ENCODE measurements at places on chromosomes 7 and 10.
A peak's percentile ranks its signal among the peaks of the same experiment; 100 is the strongest.

- DNase-seq = no peak
Measured at GRCh38 chr7:148696787-148697186, 1.9 kb upstream of the CUL1 start.

DNA sequence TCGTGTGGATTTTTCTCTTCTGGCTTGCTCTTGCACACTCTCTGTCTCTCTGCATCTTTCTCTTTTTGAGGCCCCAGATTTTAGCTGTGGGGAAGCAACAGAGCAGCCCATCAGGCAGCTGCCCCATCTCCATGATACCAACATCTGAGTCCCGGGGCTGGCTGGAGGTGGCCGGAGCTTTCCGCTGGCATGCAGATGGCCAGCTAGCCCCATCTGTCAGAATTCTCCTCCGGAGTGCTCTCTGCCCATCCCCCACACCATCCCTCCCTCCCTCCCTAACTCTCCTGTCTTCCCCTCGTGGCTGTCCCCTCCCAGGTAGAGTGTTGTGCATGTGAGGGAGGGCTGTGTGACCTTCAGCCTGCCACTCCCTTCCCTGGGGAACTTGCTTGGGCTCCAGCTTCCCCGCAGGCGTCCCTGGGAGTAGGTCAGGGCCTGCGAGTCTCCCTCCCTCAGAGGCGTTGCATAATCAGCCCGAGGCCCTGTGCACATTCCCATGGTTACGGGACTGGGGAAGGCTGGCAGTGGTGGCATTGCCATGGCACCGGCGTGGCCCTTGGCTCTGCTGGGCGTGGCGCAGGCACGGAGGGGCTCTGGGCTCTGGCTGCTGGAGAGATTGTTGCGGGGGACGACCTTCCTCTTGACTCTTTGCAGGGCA, 24.7 kb downstream of the GHRHR start:
- no peak for DNase-seq

DNA sequence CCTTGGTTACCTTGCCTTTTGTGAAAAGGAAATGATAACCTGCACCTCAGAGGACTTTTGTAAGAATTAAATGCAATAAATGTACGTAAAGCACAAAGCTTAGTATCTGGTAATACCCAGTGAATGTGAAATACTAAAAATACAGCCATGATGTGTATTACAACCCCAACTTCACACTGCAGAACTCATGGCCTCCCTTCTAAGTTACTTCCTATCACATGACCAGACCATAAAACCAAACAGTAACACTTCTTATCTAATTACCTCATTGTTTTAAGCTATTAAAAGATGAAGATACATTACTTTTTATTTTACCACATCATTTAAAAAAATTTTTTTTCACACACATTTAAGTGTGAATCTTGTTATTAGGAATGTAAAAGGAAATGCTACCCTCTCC, 29.0 kb downstream of the VPS41 start:
- no peak for DNase-seq

DNA sequence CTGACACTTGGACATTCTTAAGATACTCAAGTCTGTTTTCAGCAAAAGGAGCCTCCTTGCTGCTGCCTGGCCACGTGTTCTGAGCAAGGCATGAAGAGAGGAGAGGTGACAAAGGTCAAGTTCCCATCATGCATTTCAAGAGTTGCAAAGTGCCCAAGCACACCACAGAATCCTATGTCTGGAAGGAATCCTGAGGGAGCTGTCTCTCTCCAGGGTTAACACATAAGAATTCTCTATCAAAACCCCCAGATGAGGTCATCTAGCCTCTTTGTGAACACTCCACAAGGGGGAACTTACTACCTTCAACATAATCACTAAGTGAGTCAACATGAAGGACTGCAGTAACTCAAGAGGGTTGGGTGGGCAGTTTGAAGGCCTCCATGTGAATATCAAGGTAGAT, 155.5 kb downstream of the RNF216 start:
- no peak for DNase-seq

- no peak for DNase-seq
Measured at GRCh38 chr10:45058580-45058979, 57.9 kb downstream of the ZNF22 start.

DNA sequence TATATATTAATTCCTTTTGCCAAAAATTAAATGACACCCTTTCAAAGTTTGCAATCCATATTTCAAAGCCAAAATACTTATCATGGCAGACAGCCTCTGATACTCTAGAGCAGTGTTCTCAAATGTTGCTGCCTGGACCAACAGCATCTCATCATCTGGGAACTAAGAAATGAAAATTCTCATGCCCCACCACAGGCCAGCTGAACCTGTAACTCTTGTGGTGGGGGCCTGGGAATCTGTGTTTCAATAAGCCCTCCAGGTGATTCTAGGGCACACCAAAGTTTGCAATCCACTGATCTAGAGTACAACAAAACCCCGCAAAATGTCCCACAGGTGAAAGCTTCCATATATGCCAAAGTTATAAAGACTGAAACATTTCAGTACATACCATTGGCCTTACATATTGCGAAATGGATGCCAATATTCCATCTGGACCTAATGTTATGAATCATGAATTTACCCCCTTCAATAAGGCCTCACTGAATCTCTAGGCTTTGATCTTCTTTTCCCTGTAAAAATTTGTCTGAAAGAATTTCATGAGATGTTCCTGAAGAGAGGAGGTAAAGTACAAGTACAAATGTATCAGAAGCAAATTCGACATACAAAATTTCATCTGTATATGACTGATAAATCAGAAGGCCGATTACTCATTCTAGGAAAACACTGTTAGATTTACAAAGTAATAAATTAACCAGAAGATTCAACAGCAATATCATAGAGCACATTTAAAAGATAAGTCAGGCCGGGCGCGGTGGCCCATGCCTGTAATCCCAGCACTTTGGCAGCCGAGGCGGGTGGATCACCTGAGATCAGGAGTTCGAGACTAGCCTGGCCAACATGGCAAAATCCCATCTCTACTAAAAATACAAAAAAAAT, 25.3 kb upstream of the EPC1 start:
- DNase-seq = no peak

GRCh38 chr7:113891828-113892227, 27.0 kb downstream of the PPP1R3A start:
- DNase-seq = no peak

- no peak for DNase-seq
Measured at GRCh38 chr7:39810204-39810642, 139.8 kb upstream of the CDK13 start.

DNA sequence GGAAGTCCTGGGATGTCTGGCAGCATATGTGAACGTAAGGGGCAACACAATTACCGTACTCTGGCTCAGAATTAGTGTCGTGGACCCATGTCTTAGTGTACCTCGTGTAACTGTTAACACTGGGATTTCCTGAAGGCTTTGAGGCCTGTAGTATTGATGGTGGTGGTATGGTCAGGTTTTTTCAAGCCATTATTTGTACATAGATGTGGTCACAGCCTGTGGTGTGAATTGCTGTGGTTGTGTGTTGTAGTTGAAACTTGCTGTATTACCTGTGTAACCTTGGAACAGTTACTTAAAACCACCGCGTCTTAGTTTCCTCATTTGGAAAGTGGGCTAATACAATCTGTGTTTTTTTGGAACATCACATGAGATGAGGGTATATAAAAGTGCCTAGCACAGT, 5.3 kb downstream of the EXOC4 start:
- DNase-seq = no peak

GRCh38 chr7:30986738-30987137, 23.0 kb downstream of the GHRHR start:
- DNase-seq = no peak

DNA sequence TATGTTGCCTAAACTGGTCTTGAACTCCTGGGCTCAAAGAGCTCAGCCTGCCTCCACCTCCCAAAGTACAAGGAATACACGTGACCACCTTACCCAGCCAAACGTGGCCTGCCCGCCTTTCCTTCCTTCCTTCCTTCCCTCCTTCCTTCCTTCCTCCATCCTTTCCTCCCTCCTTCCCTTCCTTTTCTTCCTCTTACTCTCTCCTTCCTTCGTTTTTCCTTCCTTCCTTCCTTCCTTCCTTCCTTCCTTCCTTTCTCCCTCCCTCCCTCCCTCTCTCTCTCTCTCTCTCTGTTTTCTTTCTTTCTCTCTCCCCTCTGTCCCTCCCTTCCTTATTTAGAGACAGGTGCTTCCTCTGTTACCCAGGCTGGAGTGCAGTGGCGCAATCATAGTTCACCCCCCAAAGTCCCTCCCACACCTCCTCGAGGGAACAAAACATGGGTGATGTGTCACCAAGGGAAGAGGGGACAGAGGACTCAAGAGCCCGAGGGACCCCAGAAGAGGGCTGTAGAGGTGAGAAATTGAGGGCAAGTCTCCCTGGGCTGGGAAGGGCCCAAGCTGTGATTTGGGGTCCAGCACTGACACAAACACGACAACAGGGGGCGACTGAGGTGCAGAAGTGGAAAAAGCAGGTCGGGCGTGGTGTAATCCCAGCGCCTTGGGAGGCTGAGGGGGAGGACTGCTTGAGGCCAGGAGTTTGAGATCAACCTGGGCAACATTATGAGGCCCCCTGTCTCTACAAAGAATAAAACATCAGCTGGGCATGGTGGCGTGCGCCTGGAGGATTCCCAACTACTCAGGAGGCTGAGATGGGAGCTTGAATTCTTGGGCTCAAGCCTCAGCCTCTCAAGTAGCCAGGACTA, 28.1 kb downstream of the EPHB4 start:
- DNase-seq = no peak

GRCh38 chr7:15764851-15765382, 78.4 kb upstream of the MEOX2 start:
- DNase-seq = no peak

DNA sequence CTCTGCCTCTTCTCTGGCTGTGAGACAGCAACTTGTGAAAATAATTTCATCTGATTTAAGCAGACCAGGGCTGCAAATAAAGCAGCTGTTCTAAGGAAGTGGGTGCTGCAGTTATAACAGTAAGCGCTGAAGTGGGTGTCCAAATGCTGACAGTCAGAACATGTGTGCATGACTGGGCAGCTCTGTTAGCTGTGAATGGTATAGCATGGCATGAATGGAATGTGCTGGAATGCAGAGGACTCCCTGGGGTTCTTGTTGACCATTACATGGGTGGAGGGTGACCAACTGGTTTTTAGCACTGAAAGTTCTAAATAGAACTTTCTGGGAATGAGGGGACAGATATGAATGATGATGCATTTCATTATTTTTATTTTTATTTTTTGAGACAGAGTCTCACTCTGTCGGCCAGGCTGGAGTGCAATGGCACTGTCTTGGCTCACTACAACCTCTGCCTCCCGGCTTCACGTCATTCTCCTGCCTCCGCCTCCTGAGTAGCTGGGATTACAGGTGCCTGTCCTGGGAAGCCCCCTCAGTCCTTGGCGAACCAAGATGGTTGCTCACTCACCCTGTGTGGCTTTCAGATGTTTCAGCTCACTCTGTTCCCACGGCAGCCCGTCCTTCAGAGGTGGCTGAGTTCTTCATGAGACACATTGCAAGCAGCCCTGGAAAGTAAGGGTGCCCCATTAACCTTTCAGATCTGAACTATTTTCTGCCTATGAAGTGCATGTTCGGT, 319.8 kb upstream of the PHYHIPL start:
- DNase-seq = no peak

GRCh38 chr7:132941428-132941827, 140.5 kb downstream of the CHCHD3 start:
- no peak for DNase-seq

- no peak for DNase-seq
Measured at GRCh38 chr7:41869091-41869490, 166.2 kb upstream of the INHBA start.

DNA sequence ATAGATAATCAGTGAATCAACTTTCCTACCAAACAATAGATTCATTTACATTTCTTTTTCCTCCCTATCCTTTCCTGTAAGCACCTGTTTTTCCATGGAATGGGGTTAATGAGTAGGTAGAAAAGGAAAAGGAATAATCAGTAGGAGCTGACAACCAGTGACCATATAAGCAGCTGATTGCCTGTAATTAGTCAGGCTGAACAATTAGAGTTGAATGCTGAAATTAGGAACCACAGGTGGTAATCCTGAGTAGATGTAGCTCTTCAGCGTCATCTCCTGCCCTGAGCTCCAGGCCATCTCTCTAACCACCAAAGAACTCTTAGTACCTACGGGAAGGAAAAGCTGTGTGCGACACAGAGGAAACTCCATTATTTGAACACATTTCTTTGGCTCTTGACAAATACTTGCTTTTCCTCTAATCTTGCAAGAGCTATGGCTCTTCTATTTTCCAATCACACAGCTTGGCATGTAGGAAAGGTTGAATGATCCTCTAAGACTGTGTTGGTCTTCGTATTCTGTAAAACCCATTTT, 63.8 kb downstream of the KLHDC10 start:
- DNase-seq = no peak

DNA sequence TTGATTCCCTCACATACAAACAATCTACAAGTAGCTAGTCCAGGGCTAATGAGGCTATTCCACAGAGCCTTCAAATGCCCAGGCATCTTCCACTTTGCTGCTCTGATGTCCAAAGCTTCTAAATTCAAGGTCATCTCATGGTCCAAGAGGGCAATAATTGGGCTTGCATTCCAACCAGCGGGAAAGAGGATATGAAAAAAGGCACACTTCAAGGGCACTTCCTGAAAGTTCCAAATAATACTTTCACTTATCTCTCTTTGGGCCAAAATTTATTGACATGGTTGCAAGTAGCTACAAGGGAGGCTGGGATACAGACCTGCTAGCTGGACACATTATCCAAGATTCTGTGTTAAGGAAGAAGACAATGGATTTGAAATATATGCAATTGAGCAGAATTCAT, 25.2 kb upstream of the APBB1IP start:
- DNase-seq = no peak

GRCh38 chr7:17524746-17525145, 226.3 kb downstream of the AHR start:
- DNase-seq = no peak

DNA sequence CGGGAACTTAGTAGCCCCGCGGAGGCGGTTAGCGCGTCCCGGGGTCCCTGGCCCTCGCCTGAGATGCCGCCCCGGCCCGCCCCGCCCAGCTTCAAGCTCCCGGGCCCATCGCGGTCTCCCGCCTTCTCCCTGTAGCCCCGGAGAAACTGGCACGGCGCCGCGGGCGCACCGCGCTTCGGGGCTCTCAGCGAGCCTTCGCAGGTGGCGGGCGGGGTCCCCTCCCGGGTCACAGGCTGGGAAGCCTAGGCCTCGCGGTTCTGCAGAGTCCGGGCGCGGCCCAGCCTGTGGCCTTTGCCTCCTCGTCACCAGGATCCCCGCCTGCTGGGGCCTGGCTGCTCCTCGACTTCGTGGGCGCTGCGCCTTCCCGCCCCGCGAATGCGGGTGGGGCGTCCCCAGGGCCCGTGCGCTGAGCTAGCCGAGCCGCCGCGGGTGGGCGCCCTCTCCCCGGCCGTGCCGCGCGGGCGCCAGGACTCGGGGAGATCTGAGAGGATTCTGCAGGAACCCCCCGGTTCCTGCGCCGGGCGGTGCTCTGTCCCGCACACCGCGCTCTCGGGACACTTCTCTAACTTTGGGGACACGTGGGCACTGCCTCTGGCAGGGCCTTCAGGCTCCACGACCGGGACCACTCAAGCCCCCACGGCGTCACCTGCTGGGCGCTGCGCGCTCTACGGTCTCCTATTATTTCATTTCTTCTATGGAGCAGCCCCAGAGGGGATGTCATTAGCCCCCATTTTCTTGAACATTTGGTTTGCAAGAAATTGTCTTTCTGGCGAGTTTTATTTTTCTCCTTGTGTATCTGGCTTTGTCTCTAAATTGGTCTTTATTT, 682 bp upstream of the RGS10 start:
- peak; percentile 52 for DNase-seq
